Esophagus squamous epithelium (tissue), 5 donors: ENCODE measurements at places on chromosomes 12 and 14. TPM values are rescaled to one million over a fixed set of nuclear protein-coding genes. Genes with fewer than 3 reads are reported as not detected.

Gene AHNAK2
- total RNA-seq, result 163 TPM

Gene GEMIN2
- 19.8 TPM for total RNA-seq

Gene FOS
- total RNA-seq, result 181 TPM

Gene FAM90A1
- total RNA-seq, result not detected

Gene CMKLR1
- 5.7 TPM for total RNA-seq

Gene KRT1
- 0.19 TPM for total RNA-seq

Gene SALL2
- total RNA-seq, result 0.83 TPM

GRCh38 chr14:50794068-50794645, 36.8 kb downstream of the NIN start:
- no peak for DNase-seq

DNA sequence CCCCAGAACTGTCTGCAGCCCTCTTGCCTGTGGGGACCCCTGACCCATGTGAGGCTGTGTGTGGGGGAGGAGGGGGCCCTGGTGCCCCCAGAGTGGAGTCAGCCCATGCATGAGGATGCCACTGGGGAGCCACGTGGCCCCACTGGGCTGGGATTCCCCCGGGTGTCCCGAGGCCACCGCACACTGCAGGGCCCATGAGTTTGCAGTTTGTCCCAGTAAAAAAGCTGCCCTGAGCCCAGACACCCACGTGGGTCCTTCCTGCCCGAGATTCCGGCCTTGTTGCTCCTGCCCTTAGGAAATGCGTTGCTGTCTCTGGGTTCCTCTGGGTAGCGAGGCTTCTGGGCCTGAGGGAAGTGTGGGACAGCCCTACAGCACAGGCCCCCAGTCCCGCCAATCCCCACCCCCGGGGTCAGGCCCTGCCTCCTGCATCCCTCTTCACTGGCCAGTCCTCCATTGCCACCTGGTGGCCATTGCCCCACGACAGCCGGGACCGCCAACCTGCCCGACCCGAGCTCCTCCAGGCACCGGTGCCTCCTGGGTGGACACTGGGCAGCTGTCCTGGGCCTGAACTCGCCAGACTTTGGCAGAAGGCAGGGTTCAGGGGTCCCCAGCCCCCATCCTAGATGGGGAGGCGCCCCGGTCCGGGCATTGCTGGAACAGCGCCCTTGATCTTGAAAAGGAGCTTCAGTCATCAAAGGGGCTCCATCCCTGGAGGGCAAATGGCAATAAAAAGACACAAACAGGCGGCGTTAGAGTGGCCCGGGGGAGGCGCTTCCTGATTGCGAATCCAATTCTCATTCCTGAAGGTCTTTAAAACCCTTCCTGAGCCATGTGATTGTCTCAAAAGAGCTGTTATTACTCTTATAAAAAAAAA, 15.6 kb upstream of the C14orf180 start:
- DNase-seq, result no peak

DNA sequence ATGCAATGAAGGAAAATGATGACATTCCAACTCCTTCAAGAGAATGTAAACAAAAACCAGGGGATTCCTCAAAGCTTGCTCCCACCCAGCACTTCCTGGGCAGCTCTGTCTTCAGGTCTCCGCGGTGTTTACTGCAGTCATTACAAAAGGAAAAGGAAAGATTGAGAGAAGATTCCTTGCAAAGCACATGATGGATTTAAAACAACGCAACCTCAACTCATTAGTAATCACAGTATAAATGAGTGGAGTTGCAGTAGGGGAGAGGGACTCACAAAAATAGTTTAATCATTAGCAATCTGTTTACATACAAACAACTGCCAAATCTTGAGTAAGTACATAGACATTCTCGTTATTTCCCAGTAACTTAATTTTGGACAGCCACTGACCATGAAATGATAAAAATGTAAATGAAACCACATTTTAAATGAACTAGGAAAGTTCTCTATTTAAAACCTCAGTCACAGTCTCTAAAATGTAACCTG, 49.7 kb upstream of the OVCH1 start:
- no peak for DNase-seq

DNA sequence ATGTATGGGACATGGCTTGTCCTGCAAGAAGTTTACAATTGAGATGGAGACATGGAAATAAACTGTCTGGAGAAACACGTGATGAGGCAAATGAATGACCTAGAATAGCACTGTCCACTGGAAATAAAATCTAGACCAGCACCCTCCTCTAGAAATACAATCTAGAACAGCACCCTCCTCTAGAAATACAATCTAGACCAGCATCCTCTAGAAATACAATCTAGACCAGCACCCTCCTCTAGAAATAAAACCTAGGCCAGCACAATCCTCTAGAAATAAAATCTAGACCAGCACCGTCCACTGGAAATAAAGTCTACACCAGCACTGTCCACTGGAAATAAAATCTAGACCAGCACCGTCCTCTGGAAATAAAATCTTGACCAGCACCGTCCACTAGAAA, 69.2 kb upstream of the RFLNA start:
- DNase-seq, result no peak

- DNase-seq, result no peak
Observed at GRCh38 chr12:96121271-96121711, 72.9 kb upstream of the ELK3 start.

GRCh38 chr12:95083938-95084337, 10.5 kb upstream of the NR2C1 start:
- no peak for DNase-seq

DNA sequence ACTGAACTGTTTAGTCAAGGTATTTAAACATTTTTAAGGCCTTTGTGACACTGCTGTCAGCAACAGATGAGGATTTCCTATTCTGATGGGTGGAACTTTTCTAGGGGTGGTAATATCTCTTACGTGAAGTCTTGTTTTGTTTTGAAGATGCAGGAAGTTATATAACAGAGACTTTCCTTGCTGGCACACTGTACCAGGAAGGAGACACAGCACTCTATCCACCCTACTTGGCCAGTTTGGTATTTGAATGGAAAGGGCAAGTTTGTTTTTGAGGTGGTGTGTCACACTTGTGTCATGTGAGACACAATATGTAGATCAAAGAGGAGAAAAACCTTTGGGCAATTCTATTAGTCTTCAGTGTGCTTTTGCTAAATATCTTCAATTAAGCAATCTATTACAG, 51.6 kb upstream of the SRP54 start:
- no peak for DNase-seq

DNA sequence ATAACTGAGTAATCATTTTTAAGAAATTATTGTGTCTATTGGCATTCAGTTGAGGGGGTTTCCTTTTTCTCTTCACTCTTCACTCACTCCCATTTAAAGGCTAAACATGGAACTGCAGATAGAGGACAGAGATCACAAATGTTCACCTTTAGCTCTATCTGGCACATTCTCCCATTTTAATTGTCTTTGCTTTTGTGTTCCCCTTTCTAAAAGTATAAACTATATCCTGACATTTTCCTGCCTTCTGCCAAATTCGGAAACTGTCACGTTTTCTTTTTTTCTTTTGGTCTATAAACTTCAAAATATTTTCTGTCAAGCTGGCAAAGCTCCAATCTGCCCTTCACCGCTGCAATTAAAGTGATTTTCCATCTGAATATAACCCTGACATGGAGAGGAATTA, 219.8 kb upstream of the CDKN3 start:
- no peak for DNase-seq

DNA sequence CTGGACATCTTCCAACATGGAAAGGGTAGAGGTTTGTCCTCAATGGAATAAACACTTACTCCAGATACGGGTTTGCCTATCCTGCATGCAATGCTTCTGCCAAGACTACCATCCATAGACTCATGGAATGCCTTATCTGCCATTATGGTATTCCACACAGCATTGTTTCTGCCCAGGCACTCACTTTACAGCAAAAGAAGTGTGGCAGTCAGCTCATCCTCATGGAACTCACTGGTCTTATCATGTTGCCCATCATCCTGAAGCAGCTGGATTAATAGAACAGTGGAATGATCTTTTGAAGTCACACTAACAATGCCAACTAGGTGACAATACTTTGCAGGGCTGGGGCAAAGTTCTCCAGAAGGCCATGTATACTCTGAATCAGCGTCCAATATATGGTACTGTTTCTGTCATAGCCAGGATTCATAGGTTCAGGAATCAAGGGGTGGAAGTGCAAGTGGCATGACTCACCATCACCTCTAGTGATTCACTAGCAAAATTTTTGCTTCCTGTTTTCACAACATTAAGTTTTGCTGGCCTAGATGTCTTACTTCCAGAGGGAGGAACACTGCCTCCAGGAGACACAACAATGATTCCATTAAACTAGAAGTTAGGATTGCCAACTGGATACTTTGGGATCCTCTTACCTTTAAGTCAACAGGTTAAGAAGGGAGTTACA, 140.4 kb downstream of the SLC35F4 start:
- DNase-seq, result no peak

GRCh38 chr14:71620401-71620800, 311.8 kb upstream of the RGS6 start:
- no peak for DNase-seq

GRCh38 chr12:75207338-75208083, 2.1 kb downstream of the KCNC2 start:
- no peak for DNase-seq

DNA sequence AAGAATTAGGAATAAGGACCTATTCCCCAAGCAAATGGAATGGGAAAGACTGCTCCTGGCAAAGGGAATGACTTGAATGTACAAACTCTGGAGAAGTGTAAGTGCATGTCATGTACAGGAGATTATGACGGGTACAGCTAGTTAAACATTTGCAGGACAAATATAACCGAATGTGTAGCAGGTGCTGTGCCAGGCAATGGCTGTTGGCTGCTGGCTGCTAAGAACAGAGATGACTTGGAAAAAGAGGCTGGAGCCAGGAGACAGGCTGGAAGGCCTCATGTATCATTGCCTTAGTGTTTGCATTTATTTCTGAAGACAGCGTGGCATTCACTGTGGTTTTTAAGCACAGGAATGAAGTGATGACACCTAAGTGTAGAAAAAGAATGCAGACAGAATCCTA, 136.8 kb downstream of the TTC8 start:
- no peak for DNase-seq
